ENCODE measurements at places on chromosomes 3 and 15.

- no peak for DNase-seq
Measured at GRCh38 chr15:68187559-68187958, 17.6 kb downstream of the CALML4 start.

DNA sequence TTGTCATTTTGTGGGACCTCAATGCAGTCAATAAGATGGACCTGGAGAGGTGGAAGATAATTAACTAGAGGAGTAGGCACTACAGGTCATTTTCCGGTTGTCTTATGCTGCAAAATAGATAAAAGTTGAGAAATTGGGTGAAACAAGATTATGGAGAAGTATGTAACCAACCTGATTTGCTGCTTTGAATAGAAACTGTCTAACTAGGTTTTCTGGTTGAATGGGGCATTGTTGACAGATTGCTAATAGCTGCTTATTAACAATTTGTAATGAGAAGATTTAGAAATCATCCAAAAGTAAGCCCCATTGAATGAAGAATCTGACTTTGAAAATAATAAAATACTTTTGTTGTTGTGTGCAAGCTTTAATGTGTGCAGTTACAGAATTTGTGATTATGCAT, 26.2 kb downstream of the PIAS1 start:
- no peak for DNase-seq

DNA sequence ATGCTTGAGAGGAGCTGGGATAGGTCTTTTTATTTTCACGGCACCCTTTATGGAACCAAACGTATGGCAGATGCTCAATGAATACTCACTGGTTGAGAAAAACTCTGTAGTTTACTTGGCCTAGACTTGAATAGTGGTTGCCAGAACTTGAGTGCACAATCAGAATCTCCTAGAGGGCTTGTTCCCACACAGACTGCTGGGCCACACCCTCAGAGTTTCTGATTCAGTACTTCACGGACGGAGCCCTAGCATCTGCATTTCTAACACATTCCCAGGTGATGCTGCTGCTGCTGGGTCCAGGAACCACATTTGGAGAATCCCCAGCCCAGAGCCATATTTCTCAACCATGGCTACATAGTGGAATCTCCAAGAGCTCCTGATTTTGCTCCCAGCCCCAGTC, 24.6 kb downstream of the CA12 start:
- DNase-seq: no peak

DNA sequence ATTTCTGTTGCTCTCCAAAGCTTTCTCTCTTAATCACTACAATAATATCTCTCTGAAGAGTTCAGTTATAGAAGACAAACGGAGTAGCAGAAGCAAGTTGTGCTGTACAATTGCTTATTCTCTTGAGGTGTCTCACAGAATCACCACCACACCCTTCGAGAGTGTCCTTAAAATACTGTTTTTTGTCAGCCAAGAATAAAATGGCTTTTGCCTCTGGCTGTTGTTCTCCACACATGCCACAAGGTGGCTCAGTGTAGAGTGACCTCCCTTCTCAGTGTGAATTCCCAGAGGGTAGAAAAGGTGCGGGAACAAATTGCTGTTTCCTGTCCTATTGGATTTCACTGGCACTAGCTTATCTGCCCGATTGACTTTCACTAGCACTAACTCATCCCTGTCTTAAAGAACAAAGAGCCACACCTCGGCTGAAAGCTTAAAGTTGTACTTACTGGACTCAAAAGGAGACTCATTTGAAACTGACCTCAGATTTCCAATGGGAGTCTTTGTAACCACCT, 134.2 kb upstream of the SATB1 start:
- peak; percentile 19 for DNase-seq

GRCh38 chr3:172853921-172854666, 103.6 kb downstream of the ECT2 start:
- DNase-seq: no peak

- no peak for DNase-seq
Measured at GRCh38 chr3:115790759-115791158, 167.4 kb downstream of the GAP43 start.

- no peak for DNase-seq
Measured at GRCh38 chr3:113454057-113454456, 12.8 kb upstream of the CFAP44 start.

- DNase-seq: no peak
Measured at GRCh38 chr15:79519628-79520027, 87.5 kb downstream of the MINAR1 start.

- DNase-seq: no peak
Measured at GRCh38 chr3:156788846-156789245, 37.3 kb upstream of the LEKR1 start.

- DNase-seq: no peak
Measured at GRCh38 chr3:102536456-102536855, 101.6 kb downstream of the ZPLD1 start.

DNA sequence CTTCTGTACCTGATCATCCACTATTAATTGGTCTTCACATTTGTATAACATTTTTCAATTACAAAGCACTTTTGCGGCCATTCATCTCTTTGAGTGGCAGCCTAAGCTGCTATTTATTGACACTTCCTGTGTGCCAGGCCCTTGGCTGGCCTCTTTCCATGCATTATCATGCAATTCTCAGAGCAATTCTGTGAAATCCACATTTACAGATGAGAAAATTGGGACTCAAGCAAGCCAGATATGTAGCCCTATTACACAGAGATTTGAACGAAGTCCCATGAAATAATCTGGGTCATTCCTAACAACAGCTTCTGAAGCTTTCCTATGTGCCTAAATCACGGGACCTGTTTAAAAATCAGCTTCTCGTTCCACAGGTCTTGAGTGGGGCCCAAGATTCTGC, 17.4 kb downstream of the SLC6A1 start:
- DNase-seq: no peak

- no peak for DNase-seq
Measured at GRCh38 chr15:27529399-27529798, 558.4 kb downstream of the GABRG3 start.

DNA sequence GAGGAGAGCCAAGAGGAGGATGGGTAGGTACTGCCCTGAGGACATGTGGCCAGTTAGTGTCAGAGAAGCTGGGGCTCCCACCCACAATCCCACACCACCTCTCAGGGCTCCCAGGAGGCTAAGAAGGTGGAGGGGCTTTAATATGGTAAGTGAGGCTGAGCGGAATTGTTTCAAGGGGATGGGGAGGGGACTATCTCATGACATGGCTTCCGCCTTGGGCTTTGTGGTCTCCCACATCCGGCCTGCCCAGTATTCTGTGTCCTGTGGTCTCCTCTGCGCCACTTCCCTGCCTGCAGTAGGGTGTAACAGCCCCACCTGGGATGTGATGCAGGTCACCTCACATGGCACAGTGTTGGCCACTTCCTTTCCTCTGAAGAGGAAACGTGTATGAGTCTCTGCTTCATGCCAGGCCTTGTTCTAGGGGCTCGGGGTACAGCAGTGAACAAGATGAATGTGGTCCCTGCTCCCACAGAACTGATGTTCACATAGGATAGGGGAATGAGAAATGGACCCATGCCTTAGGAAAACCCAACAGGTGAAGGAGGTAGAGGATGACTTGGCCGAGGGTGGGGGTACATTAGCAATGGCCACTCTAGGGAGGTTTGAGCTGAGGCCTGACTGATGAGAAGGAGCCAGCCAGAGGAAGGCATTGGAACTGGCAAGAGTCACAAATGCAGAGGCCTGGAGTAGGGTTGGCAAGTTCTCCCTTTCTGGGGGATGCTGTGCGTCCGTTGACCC, 3.2 kb downstream of the NEIL1 start:
- DNase-seq: peak; percentile 47

DNA sequence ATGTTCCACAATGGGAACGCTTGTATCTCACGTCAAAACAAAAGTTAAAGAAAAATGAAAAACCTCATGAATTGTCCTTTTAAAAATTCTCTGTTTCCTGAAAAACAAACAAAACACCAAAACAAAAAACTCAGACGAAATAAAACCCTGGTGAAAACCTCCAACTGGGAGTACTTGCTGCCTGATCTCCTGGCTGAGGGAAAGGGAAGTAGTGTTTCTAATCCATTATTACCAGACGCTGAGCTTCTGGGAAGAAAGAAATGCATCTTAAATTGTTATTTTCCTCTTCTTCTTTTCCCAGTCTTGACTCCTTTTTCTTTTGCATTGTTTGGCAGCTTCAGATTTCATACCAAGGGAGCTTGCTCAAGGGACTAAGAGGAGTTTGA, 243.2 kb upstream of the RGMA start:
- DNase-seq: no peak

GRCh38 chr3:23442598-23443383, 239.7 kb downstream of the UBE2E2 start:
- no peak for DNase-seq

DNA sequence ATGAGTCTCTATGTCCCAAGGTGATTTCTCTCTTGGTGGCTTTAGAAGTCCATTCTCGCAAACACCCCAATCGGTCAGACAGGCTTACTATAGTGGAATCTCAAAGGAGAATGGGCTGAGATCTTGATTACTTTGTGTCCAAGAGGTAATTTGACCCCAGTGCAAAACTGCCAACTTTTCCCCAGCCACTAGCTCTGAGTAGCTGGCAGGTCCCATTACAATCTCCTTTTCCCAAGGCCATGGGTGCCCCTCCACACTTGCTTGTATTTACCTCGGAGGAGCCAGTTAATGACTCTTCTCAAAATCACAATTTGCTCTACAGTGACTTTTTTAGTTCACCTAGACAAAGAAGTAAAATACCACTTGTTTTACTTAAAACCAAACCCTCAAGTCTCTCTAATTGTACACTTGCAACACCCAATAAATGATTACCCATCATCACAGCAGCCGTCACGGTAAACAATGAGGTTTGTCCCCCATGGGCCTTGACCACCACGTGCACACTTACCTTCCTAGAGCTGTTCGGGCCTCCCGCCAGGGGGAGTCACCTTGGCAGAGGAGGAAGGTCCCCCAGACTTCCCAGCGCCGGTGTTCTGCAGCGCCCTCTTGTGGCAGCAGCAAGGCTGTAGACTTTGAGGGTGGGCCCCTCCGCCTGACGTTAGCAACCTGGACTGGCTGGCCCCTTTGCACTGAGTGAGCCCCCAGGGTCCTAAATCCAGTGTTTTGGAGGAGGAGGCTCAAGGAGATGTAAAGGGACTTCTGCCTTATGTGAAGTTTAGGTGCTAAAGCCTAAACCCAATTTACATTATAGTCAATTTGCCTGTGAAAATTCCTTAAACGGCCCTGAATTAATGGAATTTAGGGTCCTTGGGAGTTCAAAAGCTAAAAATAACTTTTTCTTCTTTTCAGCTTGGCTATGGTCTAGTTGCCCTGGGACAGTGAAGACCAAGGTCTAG, 18.7 kb upstream of the HDAC11 start:
- DNase-seq: peak; percentile 54
